ENCODE measurements at places on chromosomes 1 and 21.
A peak's percentile ranks its signal among the peaks of the same experiment; 100 is the strongest.

- no peak for DNase-seq
These were observed 10.7 kb downstream of the PTPRU start for GRCh38 chr1:29247044-29247443.

- DNase-seq: no peak
These were observed 1.6 kb upstream of the SLC19A1 start for GRCh38 chr21:45543710-45544448.

DNA sequence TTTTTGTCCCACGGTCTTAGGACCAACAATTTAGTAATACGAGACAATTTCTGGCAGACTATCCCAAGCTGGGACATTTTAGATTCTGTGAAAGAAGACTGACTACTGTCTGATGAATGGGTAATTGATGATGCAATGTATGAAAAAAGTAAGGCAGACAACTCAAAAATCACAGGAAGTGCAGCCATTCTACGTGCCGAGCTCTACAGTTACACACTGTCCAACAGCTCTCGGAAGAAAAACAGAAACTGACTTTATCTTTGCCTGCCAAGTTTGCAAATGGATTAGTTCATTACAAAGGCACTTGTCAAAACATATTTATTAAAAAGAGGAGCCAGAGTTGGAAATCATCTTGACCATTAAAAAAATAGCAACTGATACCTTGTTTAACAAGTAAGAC lies 31.3 kb downstream of the ZBTB8B start:
- DNase-seq: no peak

- peak; percentile 17 for DNase-seq
These were observed 56.9 kb downstream of the MIER1 start for GRCh38 chr1:66981679-66982078.

DNA sequence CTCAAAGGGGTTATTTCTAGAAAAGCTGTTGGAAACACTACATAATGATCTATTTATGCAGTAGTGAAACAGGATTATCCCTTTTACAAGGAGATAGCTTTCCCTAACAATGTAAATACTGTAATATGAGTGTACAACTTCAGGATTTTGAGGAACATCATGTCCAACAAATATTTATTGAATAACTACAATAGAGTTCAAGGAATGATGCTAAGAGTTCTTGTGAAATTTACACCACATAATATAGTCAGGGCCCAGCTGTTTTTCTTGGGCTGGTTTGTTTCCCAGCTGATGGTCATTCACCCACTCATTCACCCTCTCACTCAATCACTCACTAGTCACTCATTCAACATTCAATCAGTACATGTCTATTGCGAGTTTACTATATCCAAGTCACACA lies 12.3 kb upstream of the LYPLAL1 start:
- no peak for DNase-seq

DNA sequence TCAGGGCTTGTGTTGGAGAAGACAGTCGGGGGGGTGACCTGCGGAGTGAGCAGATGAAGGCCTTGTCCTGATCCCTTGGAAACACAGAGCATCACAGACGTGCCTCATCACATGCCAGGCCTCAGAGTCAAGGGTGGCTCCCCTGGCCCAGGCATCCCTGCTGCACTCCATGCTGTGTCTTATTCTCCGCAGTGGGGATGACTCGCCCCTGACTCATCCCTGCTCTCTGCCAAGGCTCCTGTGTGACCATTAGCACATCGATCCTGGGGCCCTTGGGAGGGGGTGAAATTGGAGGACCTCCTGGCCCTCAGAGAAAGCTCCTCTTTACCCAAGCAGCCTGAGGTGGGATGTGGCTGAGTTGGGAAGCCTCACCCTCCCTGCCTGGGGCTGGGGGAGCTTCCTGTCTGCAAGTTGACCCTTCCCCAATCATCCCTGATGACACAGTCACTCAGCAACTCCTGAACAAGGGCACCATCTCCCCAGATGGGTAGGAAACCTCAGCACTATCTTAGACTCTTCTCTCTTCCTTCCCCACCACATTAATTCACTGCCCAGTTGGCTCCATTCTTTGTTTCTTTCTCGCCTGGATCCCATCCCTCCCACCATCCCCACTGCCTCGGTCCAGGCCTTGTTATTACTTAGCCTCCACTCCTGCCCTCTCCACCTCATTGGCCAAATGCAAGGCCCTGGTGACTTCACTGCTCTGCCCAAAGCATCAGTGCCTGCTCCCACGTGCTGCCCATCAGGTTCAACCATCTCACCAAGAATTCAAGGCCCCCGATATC lies 74.6 kb downstream of the CAMK2N1 start:
- no peak for DNase-seq

GRCh38 chr1:226557424-226557823 lies 8.9 kb downstream of the STUM start:
- DNase-seq: no peak

DNA sequence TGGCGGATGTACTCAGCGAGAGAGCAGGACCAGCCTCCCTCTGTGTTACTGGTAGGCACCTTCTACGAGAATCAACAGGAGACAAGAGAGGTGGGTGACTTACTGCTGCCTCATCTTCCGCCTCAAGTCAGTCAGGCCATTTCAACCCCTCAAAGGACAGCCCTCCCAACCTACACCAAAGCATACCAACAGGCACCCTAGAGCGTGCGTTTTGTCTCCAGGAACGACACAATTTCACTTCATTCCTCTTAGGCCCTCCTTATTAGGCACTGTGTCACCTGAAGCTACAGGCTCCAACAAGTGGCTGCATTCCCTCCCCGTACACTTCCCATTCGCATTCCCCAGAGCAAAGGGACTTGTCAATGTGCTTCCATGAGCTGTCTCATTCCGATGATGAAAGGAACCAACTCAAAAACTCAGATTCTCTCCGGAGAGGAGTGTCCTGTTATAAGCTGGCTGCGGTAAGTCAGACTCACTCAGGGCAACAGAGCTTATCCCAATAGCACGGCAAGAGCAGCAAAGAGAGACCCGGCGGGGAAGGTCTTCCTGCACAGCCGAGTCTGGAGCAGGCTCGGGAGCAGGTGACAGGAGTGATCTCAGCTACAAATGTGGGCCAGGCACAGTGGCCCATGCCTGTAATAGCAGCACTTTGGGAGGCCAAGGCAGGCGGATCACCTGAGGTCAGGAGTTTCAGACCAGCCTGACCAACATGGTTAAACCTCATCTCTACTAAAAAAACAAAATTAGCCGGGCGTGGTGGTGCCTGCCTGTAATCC lies 120.6 kb upstream of the IFFO2 start:
- DNase-seq: no peak

DNA sequence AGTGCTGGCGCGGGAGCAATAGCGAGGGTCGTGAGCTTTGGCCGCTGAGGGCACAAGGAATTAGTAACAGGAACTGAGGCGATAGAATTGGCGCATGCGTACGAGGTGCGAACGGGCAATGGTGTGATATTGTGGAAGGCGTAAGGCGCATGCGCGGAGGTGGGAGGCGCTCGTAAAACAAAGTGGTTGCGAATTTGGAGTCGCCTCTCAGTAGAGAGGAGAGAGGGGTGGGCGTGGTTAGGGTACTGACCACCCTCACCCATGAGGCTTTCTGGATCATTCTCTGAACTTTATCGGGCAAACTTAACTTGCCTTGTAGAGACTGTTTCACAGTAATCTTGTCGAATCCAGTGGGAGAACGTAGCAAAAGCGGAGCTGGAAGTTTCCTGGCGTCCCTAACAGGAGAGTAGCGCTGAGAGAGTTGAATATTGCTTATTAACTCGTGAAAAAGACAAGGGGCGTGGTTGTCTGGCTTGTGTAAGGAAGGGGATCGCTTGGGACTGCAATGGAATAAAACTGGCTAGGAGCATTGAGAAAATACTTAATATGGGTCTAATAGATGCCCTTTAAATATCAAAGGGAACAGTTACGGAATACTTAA lies 427 bp downstream of the CKS1B start:
- peak; percentile 87 for DNase-seq

DNA sequence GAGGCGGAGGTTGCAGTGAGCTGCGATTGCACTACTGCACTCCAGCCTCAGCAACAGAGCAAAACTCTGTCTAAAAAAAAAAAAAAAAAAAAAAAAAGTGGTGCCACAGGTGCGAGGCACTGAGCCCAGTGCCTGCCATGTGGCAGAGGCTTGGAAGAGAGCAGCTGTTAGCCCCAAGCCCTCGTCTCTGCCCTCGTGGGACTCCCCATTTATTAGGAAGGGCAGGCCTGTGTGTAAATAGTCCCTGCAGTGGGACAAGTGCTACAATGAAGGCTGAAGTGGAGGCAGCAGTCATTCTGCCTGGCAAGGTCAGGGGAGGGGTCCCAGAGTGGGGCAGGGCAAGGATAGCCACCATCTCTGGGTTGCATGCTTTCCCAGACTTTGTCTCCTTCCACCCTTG lies 6.5 kb downstream of the RPS6KA1 start:
- DNase-seq: no peak

GRCh38 chr1:201224666-201225370 lies 34.2 kb downstream of the IGFN1 start:
- no peak for DNase-seq

- DNase-seq: no peak
These were observed 8.7 kb upstream of the MDM4 start for GRCh38 chr1:204507317-204508105.

DNA sequence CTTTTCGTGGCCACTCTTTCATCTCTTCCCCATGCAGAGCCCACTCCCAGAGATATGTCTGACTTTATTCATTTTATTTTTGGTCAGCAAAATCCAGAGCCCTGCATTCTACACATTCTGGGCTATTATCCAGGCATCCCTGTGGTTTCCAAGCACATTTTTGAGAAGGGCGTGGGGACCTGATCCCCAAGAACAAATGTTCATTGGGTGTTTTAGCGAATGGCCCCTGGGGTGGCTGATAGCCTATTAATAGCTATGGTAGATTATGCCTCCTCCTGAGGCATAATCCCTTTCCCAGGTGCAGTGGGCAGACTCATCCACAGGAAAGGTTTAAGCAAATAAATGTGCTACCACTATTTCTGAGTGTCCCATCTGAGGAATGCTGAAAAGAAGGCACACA lies 511.8 kb upstream of the USP24 start:
- no peak for DNase-seq

DNA sequence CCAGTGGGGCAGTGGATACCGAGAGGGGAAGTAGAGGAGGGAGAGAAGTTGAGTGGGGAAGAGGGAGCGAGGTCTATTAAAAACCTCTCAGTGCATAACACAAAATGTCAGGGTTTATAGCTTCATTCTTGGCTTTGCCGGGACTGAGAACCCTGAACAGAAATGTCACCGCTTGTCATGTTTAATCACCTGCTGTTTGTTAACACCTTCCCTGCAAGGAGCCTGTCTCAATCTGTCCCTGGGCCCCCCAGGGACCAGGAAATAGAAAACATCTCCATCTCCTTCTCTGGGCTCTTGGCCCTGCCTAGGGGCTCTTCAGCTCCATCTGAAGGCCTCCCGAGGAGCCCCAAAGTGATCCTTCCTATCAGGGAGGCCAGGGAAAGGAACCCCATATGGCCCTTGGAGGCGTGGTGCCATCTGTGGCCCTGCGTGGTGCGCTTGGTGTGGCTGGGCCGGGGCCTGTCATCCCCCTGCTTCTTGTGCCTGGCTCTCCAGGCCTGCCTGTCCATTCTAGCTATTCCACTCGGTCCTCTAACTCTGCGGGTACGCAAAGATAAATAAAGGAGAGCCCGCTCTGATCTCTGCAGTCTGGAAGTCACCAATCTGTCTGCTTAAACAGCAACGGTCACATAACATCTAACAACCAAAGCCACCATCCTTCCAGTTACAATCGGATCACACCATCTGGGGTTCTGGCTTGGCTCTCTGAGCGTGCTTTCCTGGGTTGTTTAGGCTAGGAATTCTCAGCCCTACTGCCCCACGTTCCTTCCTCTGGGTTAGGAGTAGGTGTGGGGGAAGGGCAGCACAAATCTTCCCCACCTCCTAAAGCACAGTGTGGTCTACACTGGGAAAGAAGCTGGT lies 113.8 kb downstream of the CASZ1 start:
- no peak for DNase-seq

DNA sequence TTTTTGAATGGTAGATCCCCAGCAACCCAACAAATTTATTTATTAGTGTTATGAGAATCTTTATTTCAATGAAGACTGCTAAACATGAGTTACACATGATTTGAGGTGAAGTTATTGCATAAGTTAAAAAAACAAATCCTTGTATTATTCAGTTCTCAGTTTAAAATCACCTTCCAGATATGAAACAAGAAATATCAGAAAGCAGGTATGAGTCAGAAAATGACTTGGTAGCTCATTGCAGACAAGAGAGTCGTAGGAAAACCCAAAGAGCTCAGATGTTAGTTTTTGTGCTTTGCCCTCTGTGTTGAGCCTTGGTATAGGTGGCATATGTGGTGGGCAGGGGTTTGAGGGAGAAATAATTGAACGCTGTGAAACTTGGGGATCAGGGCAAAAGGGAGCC lies 339.4 kb downstream of the BRINP3 start:
- no peak for DNase-seq

DNA sequence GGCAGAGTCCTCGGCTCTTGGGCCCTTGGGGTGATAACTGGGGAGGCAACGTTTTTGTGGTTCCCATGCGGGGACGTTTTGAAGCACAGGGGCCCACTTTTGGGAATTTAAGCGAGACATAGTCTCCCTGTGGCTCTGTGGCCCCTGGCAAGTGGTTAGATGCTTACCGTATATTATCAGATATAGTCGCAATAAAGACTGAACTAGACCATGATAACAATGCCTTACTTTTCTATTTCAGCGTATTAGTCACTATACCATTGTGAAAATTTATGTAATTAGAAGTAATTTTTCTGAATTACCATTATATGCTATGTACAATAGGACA lies 538 bp upstream of the RCAN1 start:
- no peak for DNase-seq

GRCh38 chr1:1374929-1375662 lies at the start of gene AURKAIP1:
Gene AURKAIP1, minus strand, starts transcription at chr1:1375207. Its CDS starts 451 bp downstream, at chr1:1374756.
- DNase-seq: peak; percentile 85

DNA sequence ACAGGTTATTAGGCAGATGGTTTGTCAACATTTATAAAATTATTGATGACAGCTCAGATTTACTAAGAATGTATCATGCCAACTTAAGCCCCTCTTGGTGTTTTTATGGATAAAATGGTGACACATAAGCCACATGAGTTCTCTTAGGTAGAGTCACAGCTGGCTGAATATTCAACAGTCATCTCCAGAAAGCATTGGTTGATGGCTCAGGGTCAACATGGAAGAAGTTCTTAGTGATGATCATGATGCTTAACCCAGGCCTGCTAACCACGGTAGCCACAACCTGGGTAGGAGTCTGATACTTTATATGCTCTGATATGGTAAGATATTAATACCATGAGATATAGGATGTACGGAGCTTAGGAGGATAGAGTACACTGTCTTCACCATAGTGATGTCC lies 46.4 kb upstream of the SIPA1L2 start:
- DNase-seq: no peak

- no peak for DNase-seq
These were observed 3.3 kb upstream of the SLC45A1 start for GRCh38 chr1:8314346-8315280.

- no peak for DNase-seq
These were observed 177.0 kb upstream of the TNR start for GRCh38 chr1:175920381-175920780.
